8988T (cell line): ENCODE measurements at places on chromosomes 6 and 20.

GRCh38 chr6:25866011-25866410, 8.0 kb downstream of the SLC17A3 start:
- DNase-seq, result no peak

GRCh38 chr20:36336954-36337704, 31.0 kb downstream of the DLGAP4 start:
- DNase-seq, result no peak

- DNase-seq, result no peak
Observed at GRCh38 chr20:51923633-51924032, 121.3 kb upstream of the SALL4 start.

DNA sequence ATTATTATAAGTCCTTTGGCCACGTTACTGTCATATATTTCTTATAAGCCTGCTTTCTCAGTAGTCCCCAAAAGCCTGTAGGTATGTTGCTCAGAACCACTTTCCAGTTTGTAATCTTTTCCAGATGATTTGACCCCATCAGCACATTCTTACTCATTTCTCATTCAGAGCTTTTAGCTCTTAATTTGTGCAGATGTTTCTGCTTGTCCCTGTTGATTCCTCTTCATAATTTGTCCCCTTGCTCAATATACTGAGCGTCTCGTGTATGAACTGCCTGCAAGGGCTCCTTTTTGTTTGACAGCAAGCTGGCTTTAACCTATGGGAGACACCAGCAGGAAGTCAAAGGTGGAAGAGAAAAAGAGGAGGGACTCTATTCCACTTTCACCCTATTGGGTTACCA, 733.8 kb upstream of the GJE1 start:
- no peak for DNase-seq

GRCh38 chr6:33192105-33192646, at the start of gene COL11A2:
COL11A2 (minus strand) TSS chr6:33192467; CDS start chr6:33192240, 227 bp downstream.
- no peak for DNase-seq

- DNase-seq, result no peak
Observed at GRCh38 chr20:21519136-21519584, 5.3 kb upstream of the NKX2-2 start.
